ENCODE measurements at places on chromosomes 12 and 14.

DNA sequence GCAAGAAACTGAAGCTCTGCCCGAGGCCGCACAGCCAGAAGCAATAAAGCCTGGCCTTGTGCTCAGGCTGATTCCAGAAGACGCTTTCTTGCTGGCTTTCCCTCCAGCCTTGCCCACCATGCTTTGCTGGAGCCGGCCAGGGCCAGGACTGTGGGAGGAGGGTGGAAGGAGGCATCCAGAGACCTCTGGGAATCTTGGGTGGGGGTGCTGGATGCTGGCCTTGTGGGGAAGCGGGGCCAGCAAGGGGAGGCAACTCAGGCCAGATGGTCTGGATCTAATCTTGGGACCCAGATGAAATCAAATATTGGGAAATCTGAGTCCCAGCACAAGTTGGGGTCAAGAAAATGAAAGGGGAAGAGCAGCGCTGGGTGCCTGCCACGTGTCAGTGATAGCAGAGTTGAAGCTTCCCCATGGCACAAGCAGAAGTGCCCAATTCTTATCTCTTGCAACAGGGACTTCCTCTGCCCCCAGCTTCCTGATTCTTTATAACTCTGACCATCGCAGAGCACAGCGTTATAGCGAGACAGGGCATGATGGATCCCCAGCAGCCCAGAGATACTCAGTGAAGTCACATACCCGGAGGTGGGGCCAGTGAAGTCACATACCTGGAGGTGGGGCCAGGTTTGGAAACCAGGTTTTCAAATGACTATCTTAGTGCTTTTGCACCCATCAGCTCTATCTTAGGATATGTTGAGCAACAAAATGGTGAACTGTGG, 6.4 kb upstream of the RABGGTA start:
- DNase-seq, result no peak

GRCh38 chr14:52315355-52315718, 1.2 kb downstream of the PTGER2 start:
- DNase-seq, result no peak

- DNase-seq, result no peak
Measured at GRCh38 chr12:60012659-60013058, 416.8 kb downstream of the SLC16A7 start.

- no peak for DNase-seq
Measured at GRCh38 chr14:86799244-86799647, 1193.7 kb downstream of the GALC start.

- no peak for DNase-seq
Measured at GRCh38 chr12:26869908-26870459, 37.0 kb upstream of the ITPR2 start.

DNA sequence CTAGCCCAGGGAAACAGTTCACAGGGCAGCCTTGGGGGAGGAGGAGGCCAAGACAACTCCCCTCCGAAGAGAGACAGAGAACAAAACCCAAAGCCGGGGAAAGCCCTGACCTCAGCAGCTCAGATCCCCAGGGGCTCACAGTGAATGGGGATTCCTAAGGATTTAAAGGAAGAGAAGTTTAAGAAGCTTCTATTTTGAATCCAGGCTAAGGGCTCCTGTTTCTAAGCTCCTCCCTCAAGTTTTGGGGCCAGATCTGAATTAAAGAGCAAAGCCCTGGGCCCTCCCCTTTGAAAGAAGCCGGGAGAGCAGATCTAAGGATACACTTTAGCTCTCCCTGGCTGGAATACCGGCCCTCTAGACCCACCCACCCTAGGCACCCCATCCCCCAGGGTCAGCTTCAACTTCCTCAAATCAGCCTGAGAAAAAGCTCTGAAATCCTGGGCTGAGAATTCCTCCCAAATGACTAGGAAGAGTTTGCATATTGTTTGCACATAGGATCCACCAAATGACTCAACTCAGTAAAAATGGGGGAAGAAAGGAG, 3.9 kb downstream of the KDM2B start:
- no peak for DNase-seq

- no peak for DNase-seq
Measured at GRCh38 chr12:99834710-99835109, 150.0 kb downstream of the ANKS1B start.

GRCh38 chr14:35240231-35240630, 52.0 kb upstream of the PSMA6 start:
- no peak for DNase-seq

- DNase-seq, result no peak
Measured at GRCh38 chr14:51957950-51958349, 31.4 kb upstream of the RTRAF start.

- DNase-seq, result no peak
Measured at GRCh38 chr12:104290855-104291254, 12.7 kb upstream of the EID3 start.

DNA sequence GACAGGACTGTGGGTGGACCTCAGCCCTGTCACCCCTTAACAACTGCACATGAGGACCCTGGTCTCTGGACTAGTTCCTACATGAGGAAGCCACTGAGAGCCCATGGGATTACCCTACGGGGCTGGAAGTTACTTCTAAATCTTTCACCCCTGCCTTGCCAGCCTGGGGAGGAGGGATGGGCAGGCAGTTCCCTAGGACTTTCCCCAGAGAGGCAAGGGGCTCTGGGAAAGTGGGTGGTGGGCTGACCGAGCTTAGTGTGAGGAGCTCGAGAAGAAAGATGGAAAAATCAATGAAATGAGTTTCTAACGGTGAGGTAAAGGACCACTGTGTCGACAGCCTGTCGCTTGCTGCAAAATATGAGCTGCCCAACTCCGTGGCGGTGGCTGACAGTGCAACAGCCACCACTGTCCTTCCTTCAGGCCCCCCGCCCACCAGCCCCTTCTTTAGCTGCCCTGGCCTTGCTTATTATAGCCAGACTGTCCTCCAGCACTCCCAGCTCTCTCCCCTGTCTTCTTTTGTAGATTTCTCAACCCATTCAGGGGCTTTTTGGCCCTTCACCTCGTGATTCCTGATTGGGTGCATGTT, 5.0 kb downstream of the ZFHX2 start:
- DNase-seq, result no peak

- DNase-seq, result no peak
Measured at GRCh38 chr14:103141117-103141796, 18.0 kb downstream of the TNFAIP2 start.

- DNase-seq, result no peak
Measured at GRCh38 chr12:47770086-47770726, 2.8 kb upstream of the SLC48A1 start.

DNA sequence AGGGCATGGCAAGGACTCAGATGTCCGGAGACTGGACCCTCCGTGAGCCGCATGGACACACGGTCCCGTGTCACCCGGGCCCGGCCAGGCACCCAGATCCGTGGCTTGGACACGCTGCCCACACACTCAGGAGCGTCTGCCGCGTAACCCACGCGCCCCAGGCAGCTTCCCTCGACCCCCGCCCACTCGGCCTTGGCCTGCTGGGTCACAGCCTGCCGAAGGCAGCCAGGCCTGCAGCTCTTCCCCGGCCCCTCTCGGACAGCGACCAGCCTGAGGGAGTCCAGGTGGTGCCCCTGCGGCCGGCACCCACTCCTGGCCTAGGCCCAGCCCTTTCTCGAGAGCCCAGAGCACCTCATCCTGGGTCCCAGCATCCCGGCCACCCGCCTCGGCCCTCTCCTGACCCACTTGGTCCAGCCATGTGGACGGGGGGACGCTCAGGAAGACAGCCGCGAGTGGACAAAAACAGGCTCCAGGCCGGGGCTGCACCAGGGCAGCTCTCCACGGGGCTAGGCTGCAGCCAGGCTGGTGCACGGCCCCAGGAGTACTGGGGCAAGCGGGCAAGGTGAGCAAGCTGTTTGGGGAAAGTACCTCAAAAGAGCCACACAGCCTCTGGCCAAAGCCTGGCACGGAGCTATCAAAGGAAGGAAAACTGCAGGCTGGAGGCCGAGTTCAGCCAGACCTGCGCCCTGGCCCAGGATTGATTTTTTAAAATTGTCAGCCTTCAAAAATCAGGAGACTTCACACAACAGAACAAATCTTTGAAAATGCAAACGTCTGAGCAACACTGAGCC, 6.5 kb downstream of the AKT1 start:
- DNase-seq, result no peak

DNA sequence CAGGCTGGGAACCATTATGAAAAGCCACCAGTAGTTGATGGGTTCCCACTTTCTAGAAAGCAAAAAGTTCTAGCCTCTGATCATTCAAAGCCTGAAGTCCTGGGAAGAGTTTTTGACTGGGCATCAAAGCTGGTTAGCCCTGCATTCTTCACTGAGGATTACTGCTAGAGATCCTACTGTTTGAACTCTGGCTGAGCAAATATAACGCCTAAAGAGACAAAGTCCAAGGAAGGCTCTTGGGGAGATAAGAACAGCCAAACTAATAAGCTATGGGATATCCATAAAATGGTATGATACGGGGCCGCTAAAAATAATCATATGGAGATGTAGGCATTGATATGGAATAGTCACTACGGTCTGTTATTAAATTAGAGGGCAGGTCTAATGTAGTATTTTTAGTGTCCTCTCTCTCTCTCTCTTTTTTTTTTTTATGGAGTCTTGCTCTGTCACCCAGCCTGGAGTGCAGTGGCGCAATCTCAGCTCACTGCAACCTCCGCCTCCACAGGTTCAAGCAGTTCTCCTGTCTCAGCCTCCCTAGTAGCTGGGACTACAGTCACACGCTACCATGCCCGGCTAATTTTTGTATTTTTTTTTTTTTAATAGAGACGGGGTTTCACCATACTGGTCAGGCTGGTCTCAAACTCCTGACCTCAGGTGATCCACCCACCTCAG, 35.5 kb downstream of the PLXNC1 start:
- DNase-seq, result peak; percentile 88

DNA sequence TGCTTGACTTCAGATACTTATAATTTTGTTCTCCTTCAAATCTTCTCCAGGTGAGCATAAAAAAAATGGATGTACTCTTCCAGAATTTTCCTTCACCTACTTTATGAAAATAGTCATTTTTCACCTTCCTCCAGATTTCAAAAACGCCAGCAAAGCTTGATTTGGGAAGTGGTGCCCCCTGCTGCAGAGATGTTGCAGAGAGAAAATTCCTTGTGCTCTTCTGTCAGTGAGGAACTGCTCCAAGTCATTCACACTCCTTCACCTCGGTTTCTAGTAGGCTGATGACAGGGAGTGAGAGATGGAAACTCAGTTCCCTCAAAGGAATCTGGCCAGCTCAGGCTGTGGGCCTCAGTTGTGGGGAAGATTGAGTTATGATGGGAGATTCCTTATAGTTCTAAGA, 24.2 kb upstream of the RNASE3 start:
- DNase-seq, result no peak

DNA sequence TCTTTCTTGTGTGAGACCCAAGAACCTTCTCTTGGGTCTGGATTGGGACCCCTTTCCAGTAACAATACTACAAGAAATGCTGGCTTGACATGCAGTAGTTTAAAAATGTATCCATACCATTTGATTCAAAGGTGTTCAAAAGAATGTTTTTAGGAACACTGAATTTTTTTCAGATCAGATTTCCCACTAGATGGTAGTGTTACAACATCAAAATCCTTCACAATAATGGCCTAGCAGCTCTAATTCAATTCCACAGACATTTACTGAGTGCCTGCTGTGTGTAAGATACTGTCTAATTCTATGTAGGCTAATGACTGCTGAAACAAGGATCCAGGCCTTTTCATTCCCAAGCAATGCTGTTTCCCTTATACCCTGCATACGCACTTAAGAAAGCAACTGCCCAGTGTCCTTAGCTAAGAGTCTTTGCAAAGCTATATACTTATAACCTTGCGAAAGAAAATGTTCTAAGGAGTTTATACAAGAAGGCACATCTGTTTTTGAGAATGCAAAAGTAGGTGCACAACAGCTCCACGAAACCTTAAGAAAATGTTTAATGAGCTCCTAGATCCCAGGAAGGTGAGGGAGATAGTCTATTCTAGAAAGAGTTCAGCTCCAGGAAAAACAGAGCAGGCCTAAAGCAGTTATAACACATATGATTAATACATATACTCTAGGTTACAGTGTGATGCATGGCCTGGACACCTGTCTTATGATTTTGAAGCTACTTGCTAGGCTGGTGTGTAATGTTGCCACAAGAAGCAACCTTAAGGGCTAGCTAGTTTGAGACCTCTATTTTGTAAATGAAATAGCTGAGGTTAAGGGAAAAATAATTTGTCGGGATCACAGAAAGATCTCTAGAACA, 50.9 kb upstream of the PKP2 start:
- peak; percentile 8 for DNase-seq

GRCh38 chr14:88454886-88455285, 69.4 kb downstream of the SPATA7 start:
- no peak for DNase-seq

- DNase-seq, result no peak
Measured at GRCh38 chr14:104547998-104548700, 31.4 kb upstream of the C14orf180 start.

DNA sequence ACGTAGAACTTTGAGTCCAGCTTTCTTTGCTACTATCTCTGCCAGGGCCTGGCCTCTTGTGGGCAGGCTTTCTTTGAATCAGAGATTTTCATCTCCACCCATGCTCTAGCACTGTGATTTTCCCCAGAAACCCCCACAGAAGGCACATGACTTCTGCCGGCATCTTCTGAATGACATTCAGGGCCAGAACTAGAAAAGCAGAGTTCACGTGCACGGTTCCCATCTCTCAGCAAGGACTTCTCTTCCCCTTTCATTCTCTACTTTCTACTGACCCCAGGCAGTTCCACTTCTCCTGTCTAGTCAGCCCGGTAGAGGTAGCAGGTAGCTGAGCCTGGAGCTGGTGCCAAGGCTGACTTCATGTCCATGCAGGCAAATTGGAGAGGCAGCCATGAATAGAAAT, 26.9 kb downstream of the BATF start:
- no peak for DNase-seq

- no peak for DNase-seq
Measured at GRCh38 chr14:36820111-36820709, 158.6 kb downstream of the PAX9 start.

DNA sequence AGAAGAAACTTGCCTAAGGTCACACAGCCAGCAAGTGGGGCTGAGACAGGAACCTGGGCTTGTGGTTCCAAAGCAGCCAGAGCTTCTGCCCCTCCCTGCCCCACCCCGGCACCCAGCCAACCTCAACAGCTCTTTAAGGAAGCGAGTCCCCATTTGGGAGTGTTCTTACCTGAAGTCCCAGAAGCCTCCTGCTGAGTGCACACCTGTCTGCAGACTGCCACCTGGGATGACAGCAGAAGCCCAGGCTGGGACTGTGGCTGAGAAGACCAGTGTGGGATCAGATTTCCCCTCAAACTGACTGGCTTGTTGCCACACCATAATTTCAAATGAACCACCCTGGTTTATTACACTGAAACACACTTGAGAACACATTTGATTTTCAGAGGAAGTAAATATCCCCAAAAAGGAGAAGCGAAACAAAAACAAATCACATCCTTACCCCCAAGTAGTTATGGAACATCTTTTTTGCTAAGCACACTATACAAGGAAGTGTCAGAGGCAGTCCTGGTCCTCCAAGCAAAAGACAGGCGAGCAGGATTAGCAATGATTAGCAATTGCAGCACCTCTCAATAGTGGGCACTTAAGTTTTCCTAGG, 6.3 kb upstream of the RIN3 start:
- DNase-seq, result no peak

- DNase-seq, result peak; percentile 23
Measured at GRCh38 chr12:117972301-117972700, 3.5 kb upstream of the KSR2 start.

- peak; percentile 58 for DNase-seq
Measured at GRCh38 chr12:92927436-92928281, 1.4 kb downstream of the EEA1 start.
